HepG2 (cell line): ENCODE measurements at places on chromosomes 6 and 20.
A peak's percentile ranks its signal among the peaks of the same experiment; 100 is the strongest.

GRCh38 chr6:141326426-141326825, 806.3 kb upstream of the GJE1 start:
- peak; percentile 62 for DNase-seq

- no peak for DNase-seq
Observed at GRCh38 chr20:47481330-47482216, 20.1 kb upstream of the NCOA3 start.

DNA sequence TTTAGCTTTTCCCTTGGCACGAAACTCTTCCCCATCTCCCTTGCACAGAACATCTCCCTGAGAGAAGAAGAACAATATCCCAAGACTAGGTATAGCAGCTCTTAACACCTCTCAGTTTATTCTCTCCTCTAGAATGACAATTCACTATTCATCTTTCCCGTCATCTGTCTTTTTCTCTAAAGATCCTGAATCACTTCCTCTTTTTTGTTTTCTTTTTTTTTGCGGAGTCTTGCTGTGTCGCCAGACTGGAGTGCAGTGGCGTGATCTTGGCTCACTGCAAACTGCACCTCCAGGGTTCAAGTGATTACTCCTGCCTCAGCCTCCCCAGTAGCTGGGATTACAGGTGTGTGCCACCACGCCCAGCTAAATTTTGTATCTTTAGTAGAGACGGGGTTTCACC, 574.4 kb upstream of the MAP3K7 start:
- DNase-seq, result no peak

DNA sequence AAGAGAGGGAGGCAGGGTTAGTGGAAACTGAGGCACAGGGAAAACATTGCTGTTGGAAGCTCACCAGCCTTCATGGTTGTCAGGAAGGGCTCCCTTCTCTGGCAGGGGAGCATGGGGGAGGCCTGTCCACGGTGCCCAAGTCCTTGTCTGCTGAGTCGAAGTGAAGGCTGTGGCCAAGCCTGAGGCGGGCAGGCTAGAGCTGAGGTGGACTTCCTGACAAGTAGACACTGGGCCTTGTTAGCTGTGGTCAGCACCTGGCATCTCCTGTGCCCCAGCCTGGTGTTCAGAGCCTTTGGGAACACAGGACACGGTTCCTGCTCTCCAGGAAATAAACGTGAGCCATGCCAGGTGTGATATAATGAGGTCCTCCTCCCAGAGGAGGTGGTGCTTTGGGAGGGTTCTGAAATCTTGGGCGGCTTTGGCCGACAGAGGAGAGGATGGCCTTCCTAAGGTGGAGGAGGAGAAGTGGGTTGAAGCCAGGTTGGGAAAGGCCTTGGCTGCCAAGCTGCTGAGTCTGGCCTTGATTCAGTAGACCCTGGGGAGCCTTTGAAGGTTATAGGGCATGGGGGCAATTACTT, 138.4 kb upstream of the RNF24 start:
- no peak for DNase-seq

- peak; percentile 0 for DNase-seq
Observed at GRCh38 chr6:101666256-101666655, 272.7 kb downstream of the GRIK2 start.

GRCh38 chr6:6766230-6766905, 177.8 kb downstream of the LY86 start:
- DNase-seq, result no peak

DNA sequence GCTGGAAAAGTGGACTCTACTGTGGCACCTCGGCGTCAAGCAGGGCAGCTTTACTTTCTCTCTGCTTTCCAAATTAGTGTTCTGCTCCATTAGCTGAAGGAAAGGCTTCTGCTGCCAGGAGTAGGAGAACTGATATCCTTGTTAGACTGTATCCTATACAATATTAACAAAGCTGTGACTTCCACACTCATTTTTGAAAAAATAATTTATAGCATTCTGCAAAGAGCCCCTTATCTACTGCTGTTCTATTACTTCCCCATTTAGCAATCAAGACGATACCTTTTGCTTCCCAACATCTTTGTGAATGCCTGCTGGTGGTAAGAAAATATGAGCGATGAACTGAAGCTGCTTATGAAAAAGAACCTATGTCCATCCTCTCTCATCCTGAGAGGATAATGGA, 151.1 kb downstream of the UBE3D start:
- DNase-seq, result no peak

DNA sequence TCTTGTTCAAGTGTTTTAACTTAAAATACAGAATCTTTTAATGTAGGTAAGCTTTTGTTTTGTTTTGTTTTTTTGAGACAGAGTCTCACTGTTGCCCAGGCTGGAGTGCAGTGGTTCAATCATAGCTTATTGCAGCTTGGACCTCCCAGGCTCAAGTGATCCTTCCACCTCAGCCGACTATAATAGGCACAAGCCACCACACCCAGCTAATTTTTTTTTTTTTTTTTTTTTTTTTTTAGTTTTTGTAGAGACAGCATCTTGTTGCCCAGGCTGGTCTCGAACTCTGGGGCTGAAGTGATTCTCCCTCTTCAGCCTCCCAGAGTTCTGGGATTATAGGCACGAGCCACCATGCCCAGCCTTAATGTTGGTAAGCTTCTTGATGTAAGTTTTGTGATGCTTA, 3.3 kb downstream of the EFHC1 start:
- no peak for DNase-seq

DNA sequence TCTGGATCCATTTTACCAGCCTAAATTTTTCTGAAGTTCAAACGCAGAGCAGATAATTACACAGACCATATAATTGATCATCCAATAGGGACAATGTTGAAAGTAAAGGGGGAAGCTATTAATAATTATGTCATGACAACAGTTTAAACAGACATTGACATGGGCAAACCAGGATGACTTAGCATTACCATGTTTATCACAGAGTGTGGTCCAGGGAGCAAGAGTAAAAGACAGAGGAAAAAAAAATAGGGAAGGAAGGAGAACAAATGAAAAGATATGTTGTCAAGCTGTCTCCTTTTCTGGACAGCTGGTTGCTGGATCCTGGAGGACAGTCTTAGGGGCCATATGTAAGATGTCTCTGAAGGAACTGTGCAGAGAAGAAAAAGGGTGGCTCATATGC, 69.4 kb upstream of the FBXL4 start:
- DNase-seq, result no peak

DNA sequence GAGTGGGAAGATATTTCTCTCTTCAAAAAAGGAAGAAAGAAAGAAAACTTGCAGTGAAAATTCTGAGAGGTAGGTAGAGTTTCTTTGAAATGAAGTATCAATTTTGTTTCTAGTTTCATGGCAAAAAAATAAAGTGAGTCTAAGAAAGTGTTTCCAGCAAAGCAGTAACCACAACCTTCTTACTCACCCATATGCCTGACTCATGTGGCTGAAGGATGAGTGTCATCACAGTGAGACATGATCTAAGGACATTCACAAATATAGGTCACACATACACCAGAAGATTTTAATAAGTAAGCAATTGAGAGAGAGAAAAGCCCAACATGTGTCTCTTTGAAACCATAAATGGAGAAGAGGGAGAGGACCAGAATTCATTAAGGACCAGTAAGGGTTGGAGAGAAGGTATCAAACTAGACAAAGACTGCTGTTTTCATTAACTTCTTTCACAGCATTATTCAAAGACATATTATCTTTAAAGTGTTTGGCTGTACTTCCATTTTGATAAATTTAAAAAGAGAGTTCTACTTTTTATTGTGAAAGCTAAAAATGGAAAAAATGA, 169.5 kb downstream of the FRK start:
- no peak for DNase-seq

- DNase-seq, result no peak
Observed at GRCh38 chr6:168712993-168713392, 272.0 kb downstream of the SMOC2 start.

GRCh38 chr6:12097791-12098190, 85.7 kb downstream of the HIVEP1 start:
- DNase-seq, result no peak

DNA sequence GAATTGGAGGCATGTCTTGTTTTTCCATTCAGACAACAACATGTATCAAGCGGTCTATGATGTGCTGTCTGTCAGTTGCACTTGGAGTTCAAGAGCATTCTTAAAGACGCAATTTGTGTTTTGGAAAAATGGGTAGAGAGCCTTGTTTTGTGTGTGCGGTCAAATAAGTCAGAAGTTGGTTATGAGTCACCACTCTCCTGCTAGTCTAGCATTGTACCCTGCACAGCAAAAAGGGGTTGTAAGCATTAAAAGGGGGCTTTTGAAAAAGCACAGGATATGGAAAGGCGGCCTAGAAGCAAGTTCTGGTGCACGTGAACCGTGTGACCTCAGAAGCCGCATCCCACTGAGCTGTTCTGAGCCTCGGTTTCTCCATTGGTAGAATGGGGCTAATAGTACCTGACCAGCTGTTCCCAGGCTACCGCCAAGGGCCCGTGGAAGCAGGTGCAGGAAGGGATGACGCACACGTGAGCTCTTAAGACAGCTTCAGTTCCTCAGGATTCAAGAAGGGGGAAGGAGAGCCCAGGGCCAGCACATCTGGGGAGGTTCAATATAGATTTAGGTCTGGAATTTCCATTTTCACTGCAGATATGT, 61.6 kb upstream of the SNX9 start:
- DNase-seq, result no peak

- no peak for DNase-seq
Observed at GRCh38 chr6:130132286-130132701, 90.5 kb downstream of the SAMD3 start.

- DNase-seq, result no peak
Observed at GRCh38 chr6:28817808-28818145, 106.0 kb downstream of the TRIM27 start.
